ENCODE measurements at places on chromosomes 6 and 20.

GRCh38 chr6:10237298-10238038 is 177.4 kb downstream of the TFAP2A start:
- no peak for DNase-seq

DNA sequence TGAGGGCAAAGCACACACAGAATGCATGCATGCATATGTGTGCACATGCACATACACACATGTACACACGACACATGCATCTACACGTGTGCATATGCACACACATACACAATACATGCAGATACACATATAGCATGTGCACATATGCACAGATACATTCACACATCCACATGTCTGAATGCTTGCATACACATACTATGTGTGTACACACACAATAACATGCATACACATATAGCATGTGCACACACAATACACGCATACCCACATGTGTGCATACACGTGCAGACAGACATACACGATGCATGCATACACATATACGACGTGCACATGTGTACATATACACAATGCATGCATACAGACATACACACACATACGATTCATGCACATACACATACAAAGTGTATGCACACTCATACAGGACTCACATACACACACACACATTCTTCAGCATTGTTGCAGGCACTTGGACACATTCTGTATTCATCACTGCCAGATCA is 24.2 kb upstream of the IRF4 start:
- no peak for DNase-seq

GRCh38 chr6:69391106-69391505 is 405.7 kb downstream of the LMBRD1 start:
- DNase-seq: no peak

GRCh38 chr20:2867081-2867864 is 6.0 kb upstream of the PTPRA start:
- DNase-seq: no peak

DNA sequence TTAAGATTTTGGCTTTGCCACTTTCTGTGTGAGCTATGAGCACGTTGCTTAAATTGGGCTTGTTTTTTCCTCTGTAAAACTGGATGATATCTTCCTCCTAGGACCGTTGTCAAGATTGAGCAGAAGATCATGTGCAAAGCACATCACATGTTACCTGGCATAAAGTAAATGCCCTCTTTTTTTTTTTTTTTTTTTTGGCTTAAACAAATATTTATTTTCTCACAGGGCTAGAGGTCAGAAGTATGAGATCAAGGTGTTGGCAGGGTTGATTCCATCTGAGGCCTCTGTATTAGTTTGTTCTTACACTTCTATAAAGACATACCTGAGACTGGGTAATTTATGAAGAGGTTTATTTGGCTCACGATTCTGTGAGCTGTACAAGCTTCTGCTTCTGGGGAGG is 42.7 kb downstream of the TOX2 start:
- DNase-seq: no peak

DNA sequence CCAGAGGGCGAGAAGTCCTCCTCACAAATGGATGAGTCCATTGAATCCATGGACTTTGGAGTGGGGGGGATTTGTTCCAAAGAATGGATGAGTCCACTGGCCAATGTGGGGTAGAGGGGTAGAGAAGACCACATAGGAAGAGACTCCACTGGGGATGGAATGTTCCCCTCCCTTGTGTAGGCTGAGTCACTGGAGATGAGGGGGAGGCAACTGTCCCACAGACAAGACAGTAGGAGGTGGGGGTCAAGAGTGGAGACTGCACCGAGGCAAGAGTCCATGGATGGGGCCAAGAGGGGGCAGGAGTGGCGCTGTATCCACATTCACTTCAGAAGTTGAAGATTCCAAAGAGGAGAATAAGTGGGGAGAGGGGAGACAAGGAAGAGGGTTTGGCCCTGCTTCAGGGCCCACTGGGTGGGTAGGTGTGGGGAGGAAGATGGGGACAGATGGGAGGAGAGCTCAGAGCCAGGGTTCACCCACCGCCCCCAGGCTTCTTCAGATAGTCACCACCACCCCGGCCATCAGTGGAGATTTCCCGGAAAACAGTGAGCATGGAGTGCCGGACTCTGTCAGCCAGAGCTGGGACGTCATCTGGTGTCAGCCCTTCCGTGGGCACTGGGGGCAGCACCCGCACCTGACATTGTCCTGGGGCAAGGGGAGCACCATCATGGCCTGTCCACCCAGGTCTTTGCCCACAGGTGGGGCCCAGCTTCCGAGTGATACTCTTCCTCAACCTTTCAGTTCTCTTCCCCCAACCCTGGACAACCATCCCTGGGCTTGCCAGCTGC is 4.6 kb downstream of the EGFL8 start:
- DNase-seq: no peak
